NCI-H1694 (cell line): ENCODE measurements at places on chromosomes 3 and 15.
A peak's percentile ranks its signal among the peaks of the same experiment; 100 is the strongest.

DNA sequence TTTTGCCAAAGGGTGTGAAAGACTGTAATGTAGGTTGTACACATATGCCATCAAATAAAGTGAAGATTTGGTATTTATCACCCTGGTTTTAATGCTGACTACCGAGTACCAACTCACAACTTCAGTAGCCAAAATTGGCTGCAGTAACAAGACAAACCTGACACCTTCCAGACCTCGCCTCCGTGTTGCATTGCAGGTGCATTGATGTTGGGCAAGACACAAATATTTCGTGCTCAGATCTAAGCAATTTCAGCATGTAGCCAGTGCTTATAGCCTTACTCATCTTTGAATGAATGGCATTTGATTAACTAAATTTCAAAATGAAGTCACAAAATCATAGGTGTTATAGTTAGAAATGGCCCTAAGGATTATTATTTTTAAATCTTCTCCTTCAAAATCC is 400.2 kb downstream of the SOX2 start:
- no peak for DNase-seq

DNA sequence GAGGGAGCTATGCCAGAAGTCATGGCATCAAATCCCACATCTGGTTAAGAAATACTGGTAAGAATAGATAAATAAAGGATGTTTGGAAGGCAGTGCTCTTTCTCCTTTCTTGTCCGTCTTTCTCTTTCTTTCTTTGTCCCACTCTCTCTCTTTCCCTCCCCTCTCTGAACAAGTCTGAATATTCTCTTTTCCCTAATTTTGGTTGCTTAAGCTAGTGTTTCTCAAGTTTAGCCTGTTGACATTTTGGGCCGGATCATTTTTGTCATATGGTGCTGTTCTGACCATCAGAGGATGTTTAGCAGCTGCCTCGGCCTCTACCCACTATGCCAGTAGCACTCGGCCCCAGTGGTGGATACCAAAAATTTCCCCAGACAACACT is 405.3 kb upstream of the C2CD4B start:
- no peak for DNase-seq

DNA sequence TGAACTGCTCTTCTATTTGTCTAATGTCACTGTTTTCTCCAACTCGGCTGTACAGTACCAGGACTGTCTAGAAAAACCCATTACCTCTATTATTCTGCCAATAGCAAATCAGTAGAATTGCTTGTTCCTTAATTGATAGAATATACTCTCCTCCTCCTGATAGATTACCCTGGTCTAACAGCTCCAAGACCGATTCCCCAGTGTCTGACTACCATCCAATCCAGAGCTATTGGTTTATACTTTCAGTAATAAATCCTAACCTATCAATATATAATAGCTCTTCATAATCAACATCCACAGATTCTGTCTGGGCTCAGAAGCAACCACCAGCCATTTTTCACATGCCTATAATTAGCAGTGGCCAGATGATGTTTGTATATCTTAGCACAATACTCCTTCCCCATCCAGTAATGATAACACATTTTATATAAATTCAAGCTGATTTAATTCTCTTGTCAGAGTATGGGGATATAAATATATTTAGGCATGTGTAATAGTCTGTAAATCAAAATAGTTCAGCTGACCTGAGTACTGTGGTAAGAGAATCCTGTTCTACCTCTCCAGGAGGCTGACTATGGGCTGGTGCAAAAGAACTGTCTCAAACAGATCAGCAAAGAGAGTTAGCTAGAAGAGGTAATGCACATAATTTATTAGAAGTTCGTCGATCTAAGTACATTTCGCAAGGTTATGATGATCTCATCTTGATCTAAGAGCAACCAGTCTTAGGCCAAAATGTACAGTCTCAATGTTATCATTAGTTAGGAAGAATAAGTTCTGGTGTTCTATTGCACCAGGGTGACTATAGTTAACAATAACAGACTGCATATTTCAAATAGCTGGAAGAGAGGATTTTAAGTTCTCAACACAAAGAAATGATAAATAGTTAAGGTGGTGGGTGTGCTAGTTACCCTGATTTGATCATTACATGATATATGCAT is 193.4 kb downstream of the SHOX2 start:
- DNase-seq = no peak

DNA sequence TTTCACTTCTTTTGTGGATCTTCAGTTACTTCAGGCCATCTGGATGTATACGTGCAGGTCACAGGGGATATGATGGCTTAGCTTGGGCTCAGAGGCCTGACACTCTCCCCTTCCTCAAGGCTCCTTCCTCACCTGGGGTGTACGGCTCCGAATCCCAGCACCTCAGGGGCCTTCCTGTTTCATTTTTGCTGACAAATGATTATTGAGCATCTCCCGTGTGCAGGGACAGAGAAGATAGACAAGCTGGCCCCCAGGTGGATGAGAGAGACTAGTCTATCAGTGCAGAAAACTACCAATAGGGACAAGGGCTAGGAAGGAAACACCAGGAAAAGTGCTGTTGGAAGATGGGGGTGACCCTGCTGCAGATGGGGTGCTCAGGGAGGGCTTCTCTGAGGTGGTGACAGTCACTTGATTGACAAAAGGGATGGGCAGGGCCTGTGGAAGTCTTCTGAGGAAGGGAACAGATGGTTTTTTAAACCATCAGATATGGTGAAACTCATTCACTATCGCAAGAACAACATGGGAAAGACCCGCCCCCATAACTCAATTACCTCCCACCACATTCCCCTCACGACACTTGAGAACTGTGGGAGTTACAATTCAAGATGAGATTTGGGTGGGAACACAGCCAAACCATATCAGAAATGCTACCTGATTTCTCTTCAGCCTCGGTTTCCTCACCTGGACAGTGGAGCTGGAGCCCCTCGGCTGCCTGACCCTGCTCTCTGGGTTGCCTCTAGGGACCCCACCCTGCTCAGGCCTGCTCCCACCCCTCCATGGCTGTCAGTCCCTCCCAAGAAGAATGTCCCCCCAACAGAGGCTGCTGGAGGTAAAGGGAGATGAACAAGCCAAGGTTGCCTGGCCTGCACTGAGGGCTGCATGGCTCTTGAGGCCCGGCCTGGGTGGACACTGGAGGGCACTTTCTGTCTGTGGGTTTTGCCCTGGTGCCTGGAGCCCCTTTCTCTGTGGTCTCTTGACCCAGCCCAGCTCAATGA is 37.2 kb upstream of the ACAD9 start:
- DNase-seq = no peak

GRCh38 chr15:40283615-40284300 is 894 bp upstream of the ANKRD63 start:
- no peak for DNase-seq

DNA sequence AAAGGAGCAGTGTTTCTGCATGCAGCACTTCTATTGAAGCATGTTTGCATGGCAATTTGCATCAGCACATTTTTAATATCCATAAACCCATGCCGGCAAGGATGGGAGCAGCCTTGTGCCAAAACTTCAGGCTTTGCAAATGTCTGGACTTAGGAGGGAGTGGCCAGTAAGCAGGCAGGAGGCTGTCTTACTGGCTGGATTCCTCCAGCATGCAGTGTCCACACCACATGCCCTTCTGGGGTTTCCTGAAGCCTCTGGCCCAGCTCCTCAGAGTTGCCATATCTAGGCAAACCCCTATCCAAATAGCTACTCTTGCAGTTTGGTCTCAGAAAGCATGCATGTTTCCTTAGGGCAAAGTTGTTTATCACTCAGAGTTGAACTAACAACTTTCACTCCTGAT is 139.1 kb upstream of the MRPS22 start:
- no peak for DNase-seq

DNA sequence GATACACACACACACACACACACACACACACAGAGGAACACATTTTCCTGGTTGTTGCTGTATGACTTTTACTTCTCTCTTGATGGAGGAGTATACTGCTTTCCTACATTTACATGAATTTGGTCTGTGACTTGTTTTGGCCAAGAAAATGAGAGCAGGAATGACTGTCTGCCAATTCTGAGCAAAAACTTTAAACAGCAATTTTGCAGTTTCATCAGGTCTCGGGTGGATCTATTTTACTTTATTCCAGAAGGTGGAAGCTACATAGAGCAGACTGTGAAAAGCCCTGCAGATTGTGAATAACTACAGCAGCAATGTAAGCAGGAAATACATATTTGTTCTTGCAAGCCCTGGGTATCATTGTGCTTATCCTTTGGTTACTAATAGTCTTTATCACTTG is 1350.0 kb upstream of the EPHA6 start:
- DNase-seq = no peak

- no peak for DNase-seq
Observed at GRCh38 chr15:67531379-67531914, 10.5 kb downstream of the C15orf61 start.

DNA sequence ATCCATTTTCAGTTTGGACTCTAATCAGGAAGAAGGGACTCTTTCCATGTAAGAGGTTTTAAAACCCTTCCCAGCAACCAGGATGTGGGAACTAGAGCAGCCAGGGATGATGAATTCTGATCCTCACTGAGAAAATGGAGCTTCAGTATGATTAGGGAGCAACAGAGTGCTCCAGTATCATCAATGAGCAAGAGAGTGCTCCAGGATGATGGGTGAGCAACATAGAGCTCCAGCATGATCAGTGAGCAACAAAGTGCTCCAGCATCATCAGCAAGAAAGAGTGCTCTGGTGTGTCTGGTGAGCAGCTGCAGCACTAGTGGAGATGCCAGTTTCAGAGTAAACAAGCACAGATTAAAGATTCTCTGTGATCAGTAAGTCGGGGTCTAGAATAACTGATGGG is 106.4 kb upstream of the LPP start:
- DNase-seq = no peak

DNA sequence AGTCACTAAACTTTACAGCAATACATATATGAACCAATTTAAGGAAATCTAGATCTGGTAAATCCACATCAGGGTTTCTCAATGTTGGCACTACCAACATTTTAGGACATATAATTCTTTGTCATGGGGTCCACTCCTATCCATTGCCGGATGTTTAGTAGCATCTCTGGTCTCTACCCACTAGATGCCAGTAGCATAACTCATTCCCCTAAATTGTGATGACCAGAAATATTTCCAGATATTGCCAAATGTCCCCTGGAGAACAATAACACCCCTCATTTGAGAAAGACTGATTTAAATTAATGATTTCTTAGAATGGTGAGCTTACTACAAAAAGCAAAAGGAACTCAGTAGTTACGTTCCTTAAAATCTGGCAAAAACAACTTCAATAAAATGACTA is 23.1 kb upstream of the ANKRD28 start:
- no peak for DNase-seq

- no peak for DNase-seq
Observed at GRCh38 chr3:4824926-4825325, 154.3 kb upstream of the BHLHE40 start.

- no peak for DNase-seq
Observed at GRCh38 chr3:71977525-71977924, 192.6 kb upstream of the PROK2 start.

DNA sequence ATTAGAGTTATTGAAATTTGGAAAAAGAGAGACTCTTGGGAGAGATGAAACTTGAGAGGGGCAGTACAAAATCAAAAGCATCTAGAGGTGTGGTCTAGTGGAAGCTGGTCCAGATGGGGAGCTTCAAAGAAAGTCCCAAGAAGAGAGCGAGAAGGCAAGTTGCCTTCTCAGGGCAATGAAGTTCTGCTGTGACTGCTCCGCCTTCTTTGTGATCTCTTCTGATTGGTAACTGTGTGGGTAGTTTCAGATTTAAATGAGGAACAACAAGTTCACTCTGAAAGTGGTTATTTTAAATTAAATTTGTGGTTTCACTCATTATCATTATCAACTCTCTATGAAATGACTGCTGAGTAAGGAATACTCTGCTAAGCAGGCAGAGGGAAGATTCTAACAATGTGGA is 233.3 kb downstream of the NLGN1 start:
- no peak for DNase-seq

DNA sequence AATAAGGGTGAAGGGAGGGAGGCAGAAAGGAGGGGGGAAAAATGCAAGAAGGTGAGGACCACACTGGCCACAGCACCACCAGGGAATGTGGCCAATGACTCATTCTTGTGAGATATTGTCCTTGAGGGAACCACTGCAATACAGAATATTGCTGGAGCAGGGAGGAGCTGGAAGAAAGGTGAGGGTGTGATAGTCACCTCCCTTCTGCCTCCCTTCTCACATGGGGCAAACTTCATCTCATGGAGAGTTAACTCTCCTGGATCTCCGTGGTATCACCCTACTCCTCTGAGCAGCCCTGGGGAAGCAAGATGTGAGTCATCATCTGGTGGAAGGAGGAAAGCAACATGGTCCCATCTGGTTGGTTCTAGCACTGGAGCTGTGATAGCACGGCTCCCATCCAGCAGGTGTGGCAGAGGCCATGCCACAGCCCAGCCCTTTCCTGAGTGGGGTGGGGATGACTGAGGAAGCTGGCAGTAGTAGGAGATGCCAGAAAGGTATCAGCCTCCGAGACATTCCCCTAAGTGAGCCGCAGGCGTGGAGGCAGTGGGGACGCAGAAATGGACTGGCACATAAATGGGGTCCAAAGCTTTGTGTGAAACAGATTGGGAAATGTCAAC is 115.9 kb upstream of the LPP start:
- DNase-seq = no peak

DNA sequence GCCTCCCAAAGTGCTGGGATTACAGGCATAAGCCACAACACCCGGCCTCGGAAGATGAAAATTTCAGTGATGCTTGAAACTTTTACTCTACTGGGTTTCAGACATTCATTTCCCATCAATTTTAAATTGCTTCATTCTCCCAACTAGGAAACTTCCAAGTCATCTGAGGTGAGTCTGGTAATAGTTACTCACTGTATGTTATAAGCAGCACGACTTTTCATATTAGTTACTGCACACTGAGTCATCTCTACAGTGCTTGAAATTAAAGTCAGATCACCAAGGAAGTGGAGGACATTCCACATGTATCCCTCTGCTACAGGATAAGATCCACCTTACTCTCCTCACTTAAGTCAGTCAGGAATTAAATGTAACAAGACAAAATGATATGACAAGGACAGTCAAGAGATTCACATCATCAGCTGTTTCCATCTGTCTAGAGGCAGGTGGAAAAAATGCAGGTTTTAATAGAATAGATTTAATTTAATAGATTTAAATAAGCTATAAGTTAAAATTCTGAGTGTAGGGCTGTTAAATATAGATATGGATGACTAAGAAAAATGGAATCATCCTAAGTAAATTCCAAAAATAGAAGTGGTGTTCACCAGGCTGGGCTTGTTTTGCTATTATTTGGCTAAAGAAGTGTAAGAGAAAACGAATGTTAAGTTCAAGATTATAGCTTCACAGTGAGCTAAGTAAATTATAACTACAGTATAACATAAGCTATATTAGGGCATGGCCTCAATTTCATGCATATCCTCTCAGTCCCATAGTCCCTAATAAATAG is 104.4 kb downstream of the TMCO5A start:
- DNase-seq = no peak

- peak; percentile 0 for DNase-seq
Observed at GRCh38 chr3:82133070-82133606, 371.7 kb upstream of the GBE1 start.

DNA sequence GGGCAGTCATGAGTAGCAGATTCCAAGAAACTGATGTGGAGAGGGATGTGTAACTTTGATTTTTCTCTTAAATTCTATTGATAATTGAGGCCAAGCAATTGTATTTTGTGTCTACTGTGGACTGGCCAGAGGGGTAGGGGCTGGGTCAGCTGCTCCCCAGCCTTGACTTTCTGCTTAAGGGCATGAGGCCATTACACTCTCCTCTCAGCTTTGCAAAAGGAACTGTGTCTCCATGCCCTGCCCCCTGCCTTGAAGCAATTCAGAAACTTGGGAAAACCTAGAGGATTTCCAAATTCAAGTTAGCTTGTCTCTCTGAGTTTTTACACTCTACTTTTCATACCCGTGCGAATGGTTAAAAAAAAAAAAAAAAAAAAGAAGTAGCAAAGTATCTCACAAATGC is 38.6 kb downstream of the ONECUT1 start:
- no peak for DNase-seq

- no peak for DNase-seq
Observed at GRCh38 chr15:31338879-31339557, 12.4 kb downstream of the KLF13 start.
